GM23248 (cell line): ENCODE measurements at places on chromosomes 1 and 21.

GRCh38 chr1:161009602-161010211 lies 11.2 kb downstream of the F11R start:
- no peak for DNase-seq

GRCh38 chr1:18996548-18997177 lies 40.2 kb upstream of the IFFO2 start:
- no peak for DNase-seq

- no peak for DNase-seq
These were observed 98.5 kb upstream of the MPC2 start for GRCh38 chr1:168035345-168035744.

GRCh38 chr1:34929497-34929852 lies at the start of gene DLGAP3:
TSS of gene DLGAP3 (minus strand) at chr1:34929650. CDS start at chr1:34905383, 24,267 bp downstream.
- DNase-seq = no peak
